ENCODE measurements at places on chromosomes 3 and 15. TPM values are rescaled to one million over a fixed set of nuclear protein-coding genes. Genes with fewer than 3 reads are reported as not detected.

The WDR93 gene
- polyA plus RNA-seq: 0.05 TPM

The BFSP2 gene
- polyA plus RNA-seq: not detected

The LEKR1 gene
- 0.14 TPM for polyA plus RNA-seq

The DPH3 gene
- 23.4 TPM for polyA plus RNA-seq

The SEC22C gene
- polyA plus RNA-seq: 45.3 TPM

The PPP4R2 gene
- 19.2 TPM for polyA plus RNA-seq

The TLR9 gene
- polyA plus RNA-seq: not detected

The FGF12 gene
- polyA plus RNA-seq: 4.1 TPM

DNA sequence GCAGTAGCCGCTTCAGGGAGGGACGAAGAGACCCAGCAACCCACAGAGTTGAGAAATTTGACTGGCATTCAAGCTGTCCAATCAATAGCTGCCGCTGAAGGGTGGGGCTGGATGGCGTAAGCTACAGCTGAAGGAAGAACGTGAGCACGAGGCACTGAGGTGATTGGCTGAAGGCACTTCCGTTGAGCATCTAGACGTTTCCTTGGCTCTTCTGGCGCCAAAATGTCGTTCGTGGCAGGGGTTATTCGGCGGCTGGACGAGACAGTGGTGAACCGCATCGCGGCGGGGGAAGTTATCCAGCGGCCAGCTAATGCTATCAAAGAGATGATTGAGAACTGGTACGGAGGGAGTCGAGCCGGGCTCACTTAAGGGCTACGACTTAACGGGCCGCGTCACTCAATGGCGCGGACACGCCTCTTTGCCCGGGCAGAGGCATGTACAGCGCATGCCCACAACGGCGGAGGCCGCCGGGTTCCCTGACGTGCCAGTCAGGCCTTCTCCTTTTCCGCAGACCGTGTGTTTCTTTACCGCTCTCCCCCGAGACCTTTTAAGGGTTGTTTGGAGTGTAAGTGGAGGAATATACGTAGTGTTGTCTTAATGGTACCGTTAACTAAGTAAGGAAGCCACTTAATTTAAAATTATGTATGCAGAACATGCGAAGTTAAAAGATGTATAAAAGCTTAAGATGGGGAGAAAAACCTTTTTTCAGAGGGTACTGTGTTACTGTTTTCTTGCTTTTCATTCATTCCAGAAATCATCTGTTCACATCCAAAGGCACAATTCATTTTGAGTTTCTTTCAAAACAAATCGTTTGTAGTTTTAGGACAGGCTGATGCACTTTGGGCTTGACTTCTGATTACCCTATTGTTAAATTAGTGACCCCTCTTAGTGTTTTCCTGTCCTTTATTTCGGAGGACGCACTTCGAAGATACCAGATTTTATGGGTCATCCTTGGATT, at the start of gene MLH1:
MLH1 (plus strand) TSS at position 193 of the 958 bp plus-strand sequence; CDS start at position 223, 30 bp downstream.
- peak within 1 kb of the TSS; percentile 95 for H3K4me3 ChIP-seq
- DNase-seq: peak; percentile 50
- H3K36me3 ChIP-seq: peaks cover 6% of the 10 kb centered on the region
- H3K4me1 ChIP-seq: peaks cover 28% of the 10 kb centered on the region
- H3K27me3 ChIP-seq: no peaks in the 10 kb centered on the region

DNA sequence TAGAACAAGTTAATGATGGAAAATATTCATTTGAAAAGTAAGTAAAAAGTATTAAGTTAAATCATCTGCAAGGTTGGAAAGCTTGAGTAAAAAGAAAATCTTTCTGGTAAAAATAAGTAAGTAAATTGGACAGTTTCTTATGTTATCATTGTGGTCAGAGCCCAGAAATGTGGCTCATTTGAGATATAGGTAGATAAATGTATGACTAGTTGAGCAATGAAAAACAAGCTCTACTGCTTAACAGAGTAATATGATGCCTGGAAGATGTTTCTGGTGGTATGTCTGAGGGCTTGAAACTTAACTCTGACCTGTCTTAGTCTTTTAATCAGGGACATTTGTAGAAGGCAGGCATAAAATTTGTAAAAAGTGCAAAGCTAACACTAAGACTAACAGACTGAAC, 444.0 kb downstream of the MFSD1 start:
- no peak for DNase-seq
- H3K27me3 ChIP-seq: no peaks in the 10 kb centered on the region
- H3K27ac ChIP-seq: no peak overlapping the region
- no peak overlapping the region for H3K4me3 ChIP-seq

DNA sequence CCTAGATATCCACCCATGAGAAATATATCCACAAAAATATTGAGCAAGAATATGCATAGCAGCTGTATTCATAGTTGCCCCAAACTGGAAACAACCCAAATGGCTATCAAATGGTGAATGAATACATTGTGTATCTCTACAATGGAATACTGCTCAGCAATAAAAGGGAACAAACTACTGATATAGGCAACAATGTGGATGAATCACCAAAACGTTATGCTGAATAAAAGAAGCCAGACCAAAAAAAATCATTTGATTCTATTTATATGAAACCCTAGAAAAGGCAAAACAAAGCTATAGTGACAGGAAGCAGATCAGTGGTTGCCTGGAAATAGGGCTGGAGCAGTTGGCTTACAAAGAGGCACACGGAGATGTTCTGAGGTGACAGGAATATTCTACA, 15.5 kb upstream of the CMTM7 start:
- H3K27ac ChIP-seq: no peak overlapping the region
- no peak overlapping the region for H3K4me3 ChIP-seq
- peaks cover 5% of the 10 kb centered on the region for H3K4me1 ChIP-seq
- no peaks in the 10 kb centered on the region for H3K27me3 ChIP-seq
- no peak for DNase-seq
- H3K36me3 ChIP-seq: no peaks in the 10 kb centered on the region

GRCh38 chr3:195307711-195308110, 36.8 kb upstream of the XXYLT1 start:
- H3K4me3 ChIP-seq: no peak overlapping the region
- no peaks in the 10 kb centered on the region for H3K27me3 ChIP-seq
- no peak for DNase-seq
- peaks cover 2% of the 10 kb centered on the region for H3K36me3 ChIP-seq
- H3K4me1 ChIP-seq: no peaks in the 10 kb centered on the region

- DNase-seq: no peak
- no peaks in the 10 kb centered on the region for H3K27me3 ChIP-seq
- peaks cover 4% of the 10 kb centered on the region for H3K4me1 ChIP-seq
- H3K4me3 ChIP-seq: no peak overlapping the region
- H3K36me3 ChIP-seq: no peaks in the 10 kb centered on the region
These were observed 32.2 kb upstream of the LRTM1 start for GRCh38 chr3:54960082-54960481.

GRCh38 chr15:70853318-70853972, 512 bp downstream of the LARP6 start:
- H3K27me3 ChIP-seq: no peaks in the 10 kb centered on the region
- H3K27ac ChIP-seq: peak overlapping the region; percentile 82
- no peak for DNase-seq

DNA sequence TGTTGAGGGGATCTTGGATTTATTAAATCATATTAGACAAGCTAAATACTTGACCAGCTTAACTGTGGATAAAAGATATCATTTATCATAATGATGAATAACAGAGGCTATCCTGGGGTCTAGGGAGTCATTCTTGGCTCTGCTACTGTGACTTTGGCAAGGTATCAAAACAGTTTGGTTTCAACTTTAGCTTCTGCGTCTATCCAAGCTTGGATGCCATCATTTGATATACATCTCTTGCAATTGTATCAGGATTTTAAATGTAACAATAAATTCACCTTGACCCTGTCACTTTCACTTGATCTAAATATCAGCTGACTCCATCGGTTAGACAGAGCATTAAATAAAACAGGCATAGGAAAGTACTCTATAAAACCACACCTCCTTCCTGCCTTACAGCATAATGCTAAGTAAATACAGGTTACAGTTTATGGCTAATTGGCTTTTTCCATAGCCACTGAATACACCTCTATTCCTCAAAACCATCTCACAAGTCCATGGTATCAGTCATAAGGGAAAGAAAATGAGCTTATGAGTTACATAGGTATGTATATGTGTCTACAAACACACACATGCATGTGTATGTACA, 262.9 kb downstream of the CTNNB1 start:
- H3K4me1 ChIP-seq: no peaks in the 10 kb centered on the region
- no peak overlapping the region for H3K27ac ChIP-seq
- no peaks in the 10 kb centered on the region for H3K36me3 ChIP-seq
- no peaks in the 10 kb centered on the region for H3K27me3 ChIP-seq
- no peak for DNase-seq

DNA sequence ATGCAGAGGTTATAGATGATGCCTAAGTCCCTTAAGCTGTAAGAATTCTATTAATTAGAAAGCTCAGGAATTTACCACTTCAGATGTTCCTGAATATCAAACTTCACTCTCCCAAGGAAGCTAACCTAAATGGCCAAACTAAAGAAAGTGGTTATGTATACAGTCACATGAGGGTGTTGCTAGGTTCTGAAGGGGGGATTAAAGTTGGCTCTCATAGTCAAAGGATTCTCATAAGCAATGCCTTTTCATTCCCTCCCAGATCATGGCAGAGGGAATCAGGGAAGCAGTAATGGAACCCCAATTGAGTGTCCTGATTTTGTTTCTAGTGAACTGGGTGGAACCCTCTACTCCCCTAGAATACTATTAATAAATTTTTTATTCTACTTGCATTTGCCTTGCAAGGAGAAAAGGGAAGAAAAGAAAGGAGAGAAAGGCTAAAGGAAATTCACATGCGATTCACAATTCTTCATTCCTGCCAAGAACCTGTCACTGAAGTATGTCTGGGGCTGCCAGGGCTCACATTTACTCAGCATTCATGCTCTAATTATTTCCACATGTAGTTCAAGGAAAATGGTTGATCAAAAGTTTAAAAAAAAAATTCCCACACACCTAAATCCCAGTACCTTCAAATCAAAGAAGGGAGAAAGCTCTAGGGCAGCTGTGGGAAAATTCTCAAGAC, 25.1 kb downstream of the FSTL1 start:
- no peaks in the 10 kb centered on the region for H3K27me3 ChIP-seq
- H3K27ac ChIP-seq: no peak overlapping the region
- H3K36me3 ChIP-seq: no peaks in the 10 kb centered on the region
- H3K4me3 ChIP-seq: no peak overlapping the region
- H3K4me1 ChIP-seq: no peaks in the 10 kb centered on the region
- no peak for DNase-seq

GRCh38 chr3:46417841-46418611, 11.0 kb downstream of the CCRL2 start:
- peaks cover 8% of the 10 kb centered on the region for H3K4me1 ChIP-seq
- H3K27ac ChIP-seq: no peak overlapping the region
- H3K36me3 ChIP-seq: no peaks in the 10 kb centered on the region
- H3K27me3 ChIP-seq: no peaks in the 10 kb centered on the region
- no peak for DNase-seq
- H3K4me3 ChIP-seq: no peak overlapping the region

DNA sequence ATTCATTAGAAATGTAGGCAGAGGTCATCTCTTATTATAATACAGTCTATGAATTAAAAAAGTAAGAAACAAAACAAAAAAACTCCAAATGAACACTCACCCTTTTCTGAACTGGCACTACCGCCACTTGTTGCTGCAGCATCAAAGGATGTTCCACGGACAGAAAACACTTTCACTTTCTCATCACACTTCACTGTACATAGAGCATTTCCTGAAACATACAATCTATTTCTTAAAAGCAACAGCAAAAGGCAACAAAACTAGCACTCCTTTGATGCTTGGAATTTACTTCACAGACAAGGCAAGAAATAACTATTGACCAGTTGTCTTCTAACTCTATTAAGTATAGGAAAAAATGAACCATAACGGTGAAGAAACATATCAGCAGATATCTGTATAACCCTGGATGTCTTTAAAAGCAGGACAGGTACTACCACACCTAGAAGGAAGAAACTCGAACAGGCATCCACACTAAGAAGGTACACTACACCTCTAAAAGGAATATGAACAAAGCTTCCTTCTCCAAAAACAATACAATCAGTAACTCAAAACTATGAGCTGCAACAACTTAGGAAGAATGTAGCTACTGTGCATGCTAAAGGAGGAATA, 24.9 kb downstream of the ETFA start:
- DNase-seq: no peak
- H3K27me3 ChIP-seq: no peaks in the 10 kb centered on the region
- no peak overlapping the region for H3K27ac ChIP-seq
- H3K4me3 ChIP-seq: no peak overlapping the region
- H3K36me3 ChIP-seq: peaks cover 6% of the 10 kb centered on the region

DNA sequence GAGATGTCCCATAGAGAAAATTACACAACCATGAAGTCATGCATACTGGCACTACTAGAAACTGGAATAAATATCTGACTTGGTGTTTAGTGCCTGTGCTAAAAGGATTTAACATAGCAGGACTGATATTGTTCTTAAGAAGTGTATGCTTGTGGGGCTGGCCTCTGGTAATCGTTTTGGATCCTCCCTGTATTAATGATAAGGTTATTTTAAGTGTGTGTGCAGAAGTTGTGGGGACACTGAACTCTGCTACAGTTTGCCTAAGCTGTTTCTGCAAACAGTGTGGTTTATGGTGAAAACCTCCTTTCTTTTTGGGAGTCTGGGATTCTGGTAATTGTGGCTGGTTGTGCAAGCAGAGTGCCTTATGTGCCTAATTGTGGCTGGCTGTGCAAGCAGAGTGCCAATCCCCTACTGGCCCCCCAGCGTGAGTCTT, 120.8 kb downstream of the CLASP2 start:
- peaks cover 4% of the 10 kb centered on the region for H3K36me3 ChIP-seq
- no peaks in the 10 kb centered on the region for H3K4me1 ChIP-seq
- H3K4me3 ChIP-seq: no peak overlapping the region
- H3K27ac ChIP-seq: no peak overlapping the region

GRCh38 chr15:99427668-99428361, 138.0 kb upstream of the MEF2A start:
- no peaks in the 10 kb centered on the region for H3K36me3 ChIP-seq
- H3K27me3 ChIP-seq: no peaks in the 10 kb centered on the region
- H3K4me3 ChIP-seq: no peak overlapping the region
- H3K27ac ChIP-seq: no peak overlapping the region

DNA sequence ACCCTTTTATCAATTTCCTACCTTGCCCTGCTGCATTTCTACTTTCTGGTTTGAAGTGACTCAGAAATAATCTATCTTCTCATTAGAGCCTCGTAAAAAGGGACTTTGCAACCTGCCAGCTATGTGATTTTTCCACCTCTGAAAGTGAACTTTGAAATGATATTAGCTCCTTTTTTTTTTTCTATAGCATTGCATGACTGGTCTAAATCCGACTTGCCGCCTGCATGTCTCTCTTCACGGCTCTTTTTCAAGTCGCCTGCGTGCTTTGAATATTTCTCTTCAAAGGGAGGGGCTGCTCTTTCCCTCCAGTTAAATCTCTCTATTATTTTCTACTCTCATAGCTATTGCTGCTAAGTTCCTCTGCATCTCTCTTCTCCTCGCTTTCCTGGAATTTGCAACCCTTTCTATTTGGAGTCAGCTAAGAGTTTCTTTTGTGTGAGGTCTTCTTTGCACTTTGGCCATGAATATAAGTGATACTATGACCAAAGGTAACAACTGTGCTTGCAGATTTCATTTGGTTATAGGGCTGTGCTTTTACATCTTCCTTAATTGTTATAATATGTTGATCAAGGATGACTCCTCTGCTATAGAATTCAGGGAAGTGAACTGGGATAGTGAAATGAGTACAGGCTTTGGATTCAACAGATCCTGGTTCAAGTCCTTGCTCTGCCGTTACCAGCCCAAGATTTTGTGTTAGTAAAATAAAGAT, 541.1 kb downstream of the AGBL1 start:
- H3K27me3 ChIP-seq: no peaks in the 10 kb centered on the region
- no peak overlapping the region for H3K27ac ChIP-seq
- H3K4me3 ChIP-seq: no peak overlapping the region
- no peak for DNase-seq
- H3K4me1 ChIP-seq: peaks cover 5% of the 10 kb centered on the region
- H3K36me3 ChIP-seq: no peaks in the 10 kb centered on the region

- peaks cover 15% of the 10 kb centered on the region for H3K36me3 ChIP-seq
- H3K27ac ChIP-seq: peak overlapping the region; percentile 6
- no peak overlapping the region for H3K4me3 ChIP-seq
- H3K4me1 ChIP-seq: peaks cover 38% of the 10 kb centered on the region
- DNase-seq: no peak
- H3K27me3 ChIP-seq: no peaks in the 10 kb centered on the region
These were observed 9.9 kb downstream of the TRAK1 start for GRCh38 chr3:42101048-42101447.
